ENCODE measurements at places on chromosomes 6 and 20.

GRCh38 chr6:136213012-136213539, 37.0 kb downstream of the MTFR2 start:
- no peak for DNase-seq

DNA sequence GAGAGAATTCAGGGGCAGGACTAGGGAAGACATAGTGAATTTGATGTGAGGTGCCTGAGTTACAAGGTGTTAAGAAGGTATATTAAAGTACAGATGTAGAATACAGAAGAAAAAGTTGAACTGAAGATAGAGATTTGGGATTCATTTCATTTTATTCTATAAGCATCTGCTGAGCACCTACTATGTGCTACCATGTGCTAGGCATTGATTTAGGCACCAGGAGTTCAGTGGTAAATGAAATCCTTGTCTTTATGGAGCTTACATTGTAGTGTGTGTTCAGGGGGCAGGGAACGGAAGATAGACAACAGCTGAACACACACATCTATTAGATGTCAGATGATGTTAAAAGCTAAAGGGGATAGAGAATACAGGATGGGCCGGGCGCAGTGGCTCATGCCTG, 2.8 kb downstream of the RSPH9 start:
- DNase-seq: no peak

DNA sequence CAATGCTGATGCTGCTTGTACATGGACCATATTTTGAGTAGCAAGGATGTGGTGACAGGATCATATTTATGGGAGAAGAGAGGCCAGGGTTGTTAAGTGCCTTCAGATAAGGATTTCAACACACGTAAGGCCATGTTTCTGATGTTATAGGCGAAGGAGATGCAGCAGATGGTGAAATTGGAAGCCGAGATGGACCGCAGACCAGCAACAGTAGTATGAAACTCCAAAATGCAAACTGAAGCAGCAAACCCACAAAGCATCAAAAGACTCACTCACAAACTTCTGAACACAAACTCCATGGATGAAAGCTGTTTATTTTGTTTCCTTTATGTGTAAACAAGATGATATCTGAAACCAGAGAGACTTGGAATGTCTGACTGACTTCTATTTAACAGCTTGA, 35.6 kb upstream of the LAMP5 start:
- no peak for DNase-seq

DNA sequence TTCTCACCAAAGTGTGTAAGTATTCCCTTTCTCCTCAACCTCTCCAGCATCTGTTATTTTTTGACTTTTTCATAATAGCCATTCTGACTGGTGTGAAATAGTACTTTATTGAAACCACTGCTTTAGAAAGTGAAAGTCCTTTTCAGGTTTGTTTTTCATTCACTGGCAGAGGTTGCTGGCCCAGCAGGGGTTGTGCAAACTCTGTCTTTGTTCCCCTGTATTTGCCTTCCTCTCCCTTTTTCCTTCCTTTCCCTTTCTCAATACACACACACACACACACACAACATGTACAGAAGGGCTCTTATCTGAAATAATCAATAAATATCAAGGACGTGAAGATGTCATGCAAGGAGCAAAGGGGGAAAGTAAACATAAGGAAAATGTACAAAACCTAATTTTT, 99.8 kb downstream of the LY86 start:
- DNase-seq: no peak

GRCh38 chr20:53142225-53143127, 170.3 kb downstream of the TSHZ2 start:
- no peak for DNase-seq

- DNase-seq: no peak
These were observed 476 bp downstream of the MEA1 start for GRCh38 chr6:43013097-43013842.

- DNase-seq: no peak
These were observed 166.1 kb upstream of the CST7 start for GRCh38 chr20:24782801-24783630.

DNA sequence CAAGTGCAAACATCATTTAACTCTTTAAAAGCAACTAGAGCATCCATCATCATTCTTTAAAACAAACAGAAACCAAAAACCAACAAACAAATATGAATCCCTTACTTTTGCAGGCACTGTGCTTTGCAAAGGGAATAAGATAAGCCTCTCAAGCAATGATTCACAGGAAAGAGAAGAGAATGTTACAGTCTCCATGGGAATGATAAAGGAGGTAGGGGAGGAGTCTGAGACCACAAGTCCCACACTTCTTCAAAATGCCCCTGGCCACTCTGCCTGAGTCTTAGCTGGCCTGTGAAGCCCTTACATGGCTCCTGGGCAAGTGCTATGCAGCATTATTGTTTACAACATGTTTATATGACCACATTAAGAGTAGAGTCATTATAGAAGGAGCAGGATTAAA, 257.7 kb upstream of the MARCKS start:
- no peak for DNase-seq

- DNase-seq: no peak
These were observed 58.5 kb upstream of the HIVEP1 start for GRCh38 chr6:11953641-11954040.

DNA sequence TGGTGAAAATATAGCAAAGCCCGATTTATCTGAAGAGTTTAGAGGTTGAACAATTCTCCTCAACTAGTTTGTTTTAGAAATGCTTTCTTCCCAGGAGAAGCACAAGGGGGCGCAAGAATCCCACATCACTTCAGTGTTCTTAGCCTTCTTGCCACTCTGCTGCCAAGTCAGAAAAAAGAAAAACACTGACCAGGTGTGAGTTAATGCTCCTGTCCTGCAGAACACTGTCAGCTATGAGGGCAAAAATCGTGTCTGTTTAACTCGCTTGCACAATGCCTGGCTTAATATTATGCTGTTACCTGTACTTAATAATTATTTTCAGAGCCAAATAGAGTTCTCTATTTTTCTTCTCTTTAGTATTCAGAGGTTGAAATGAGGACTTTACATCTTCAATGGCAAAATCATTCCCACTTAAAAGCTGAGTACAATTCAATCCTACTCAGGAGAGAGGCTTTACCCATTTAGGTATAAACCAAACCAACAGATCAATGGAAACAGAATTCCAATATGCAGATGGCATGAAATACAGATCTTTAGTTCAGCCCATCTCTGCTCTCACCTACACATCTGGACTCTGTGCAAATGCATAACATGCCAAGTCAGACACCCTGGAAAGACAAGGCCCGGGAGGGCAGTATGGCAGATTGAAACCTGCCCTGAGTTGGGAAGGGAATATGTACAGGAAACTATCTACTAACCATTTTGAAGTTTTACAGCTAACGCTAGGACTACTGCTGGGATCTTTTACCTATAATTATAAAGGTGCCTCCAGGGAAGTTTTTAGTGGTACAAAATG, 71.4 kb upstream of the TULP1 start:
- DNase-seq: peak; percentile 63

- no peak for DNase-seq
These were observed 110.2 kb downstream of the SASH1 start for GRCh38 chr6:148452876-148453275.

GRCh38 chr6:136921381-136921935, 643 bp upstream of the SLC35D3 start:
- no peak for DNase-seq

- DNase-seq: no peak
These were observed 1.8 kb downstream of the MYT1 start for GRCh38 chr20:64165866-64166600.

- DNase-seq: no peak
These were observed 120.1 kb upstream of the HDDC2 start for GRCh38 chr6:125421836-125422235.

GRCh38 chr20:46767127-46767761, 57.8 kb downstream of the SLC2A10 start:
- no peak for DNase-seq

- DNase-seq: no peak
These were observed 28.3 kb upstream of the HDAC2 start for GRCh38 chr6:113999284-113999683.

DNA sequence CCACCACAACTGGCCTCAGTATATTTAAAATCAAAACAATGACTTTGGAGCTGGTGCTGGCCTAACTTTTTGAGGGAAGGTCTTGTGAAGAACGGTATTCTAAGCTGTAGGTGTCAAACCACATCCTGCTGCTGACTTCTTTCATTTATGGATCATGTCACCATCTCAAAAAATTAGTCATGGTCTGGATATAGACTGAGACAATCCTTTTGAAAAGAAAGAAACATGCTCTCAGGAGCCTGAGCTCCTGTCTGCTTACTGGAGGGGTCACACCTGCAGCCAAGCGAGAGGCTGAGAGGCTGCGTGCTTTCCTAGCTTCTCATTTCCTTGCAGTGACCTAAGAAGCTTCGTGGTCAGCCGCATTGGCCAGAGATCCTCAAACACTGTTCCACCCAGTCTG, 55.2 kb downstream of the TIAM2 start:
- no peak for DNase-seq

DNA sequence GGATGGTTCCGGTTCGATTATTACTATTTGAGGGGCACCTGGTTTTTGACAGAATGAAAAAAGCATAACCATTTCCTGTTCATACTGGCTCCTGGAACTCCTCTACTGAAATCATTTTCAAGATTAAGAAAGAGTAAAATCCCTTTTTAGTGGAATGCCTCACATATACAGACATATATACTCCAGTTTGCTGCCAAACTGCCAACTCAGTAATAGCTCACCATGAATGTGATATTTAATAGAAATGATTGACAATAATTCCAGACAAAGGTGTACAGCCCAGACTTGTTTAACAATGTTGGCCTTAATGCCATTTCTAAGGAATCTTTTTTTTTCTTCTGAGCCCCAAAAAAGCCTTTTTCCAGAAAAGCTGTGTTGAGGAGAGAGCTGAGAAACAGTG, 93.1 kb downstream of the JAG1 start:
- DNase-seq: no peak

GRCh38 chr6:139330306-139330705, 38.5 kb upstream of the TXLNB start:
- DNase-seq: no peak

DNA sequence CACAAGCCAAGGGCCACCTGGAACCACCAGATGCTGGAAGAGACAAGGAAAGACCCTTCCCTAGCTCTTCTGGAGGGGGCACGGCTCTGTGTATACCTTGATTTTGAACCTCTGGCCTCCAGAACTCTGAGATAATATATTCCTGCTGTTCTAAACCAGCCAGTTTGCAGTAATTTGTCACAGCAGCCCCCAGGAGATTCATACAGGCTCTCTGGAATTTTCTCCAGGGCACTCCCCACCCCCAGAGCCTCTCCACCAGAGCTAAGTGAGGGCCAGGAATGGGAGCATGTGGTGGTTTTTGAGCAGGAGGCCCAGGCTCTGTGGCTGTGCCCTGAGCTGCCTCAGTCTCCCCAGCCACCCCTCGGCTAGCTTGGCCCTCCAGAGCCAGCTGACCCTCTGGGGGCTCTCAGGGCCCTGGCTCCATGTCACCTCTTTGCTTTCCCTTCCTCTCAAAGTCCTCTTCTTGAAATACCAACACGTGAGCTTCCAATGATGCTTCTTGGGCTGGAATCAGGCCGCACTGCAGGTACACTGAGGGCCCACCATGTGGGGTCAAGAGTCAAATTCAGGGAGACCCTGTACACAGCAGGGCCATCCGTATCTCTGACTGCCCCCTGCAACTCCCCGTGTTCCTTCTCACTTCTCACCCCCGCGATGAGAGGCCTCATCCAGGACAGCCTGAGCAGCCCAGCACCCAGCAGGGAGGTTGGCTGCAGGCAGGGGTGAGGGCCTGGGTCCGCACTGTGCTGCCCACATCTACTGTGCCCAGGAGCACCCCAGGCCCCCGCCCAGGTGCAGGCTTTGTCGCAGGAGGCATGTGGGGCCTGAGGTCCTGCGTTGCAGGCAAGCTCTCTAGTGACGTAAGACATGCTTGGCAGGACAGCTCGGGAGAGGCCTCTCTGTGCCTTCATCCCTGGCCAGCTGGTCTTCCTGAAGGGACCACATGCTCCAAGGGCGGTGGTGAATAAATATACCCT, 155.5 kb downstream of the ANKRD60 start:
- no peak for DNase-seq

GRCh38 chr6:129508477-129509145, 201.4 kb downstream of the ARHGAP18 start:
- no peak for DNase-seq

DNA sequence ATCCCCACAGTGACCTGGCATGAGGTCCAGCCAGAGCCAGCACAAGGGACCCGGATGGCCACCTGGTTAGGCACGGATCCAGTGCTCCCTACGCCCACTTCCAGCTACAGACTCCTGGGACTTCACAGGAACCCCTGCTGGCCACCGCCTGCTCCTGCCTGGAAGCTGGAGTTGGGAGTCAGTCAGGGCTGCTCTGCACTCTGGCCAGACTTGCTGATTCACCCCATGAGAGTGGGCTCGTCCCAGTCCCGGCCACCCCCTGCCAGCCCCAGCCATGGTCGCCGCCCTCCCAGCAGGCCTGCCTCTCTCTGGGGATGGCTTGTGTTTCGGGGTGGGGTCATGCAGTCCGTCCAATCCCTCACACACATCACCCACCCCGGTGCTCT, 125.8 kb downstream of the DLL1 start:
- no peak for DNase-seq

- no peak for DNase-seq
These were observed 15.0 kb downstream of the CPNE5 start for GRCh38 chr6:36824253-36824652.

- no peak for DNase-seq
These were observed 365.3 kb downstream of the TENT5A start for GRCh38 chr6:81387163-81387562.

GRCh38 chr6:46505693-46506512, 14.7 kb upstream of the RCAN2 start:
- DNase-seq: no peak
